ENCODE measurements at places on chromosomes 11 and 22.

DNA sequence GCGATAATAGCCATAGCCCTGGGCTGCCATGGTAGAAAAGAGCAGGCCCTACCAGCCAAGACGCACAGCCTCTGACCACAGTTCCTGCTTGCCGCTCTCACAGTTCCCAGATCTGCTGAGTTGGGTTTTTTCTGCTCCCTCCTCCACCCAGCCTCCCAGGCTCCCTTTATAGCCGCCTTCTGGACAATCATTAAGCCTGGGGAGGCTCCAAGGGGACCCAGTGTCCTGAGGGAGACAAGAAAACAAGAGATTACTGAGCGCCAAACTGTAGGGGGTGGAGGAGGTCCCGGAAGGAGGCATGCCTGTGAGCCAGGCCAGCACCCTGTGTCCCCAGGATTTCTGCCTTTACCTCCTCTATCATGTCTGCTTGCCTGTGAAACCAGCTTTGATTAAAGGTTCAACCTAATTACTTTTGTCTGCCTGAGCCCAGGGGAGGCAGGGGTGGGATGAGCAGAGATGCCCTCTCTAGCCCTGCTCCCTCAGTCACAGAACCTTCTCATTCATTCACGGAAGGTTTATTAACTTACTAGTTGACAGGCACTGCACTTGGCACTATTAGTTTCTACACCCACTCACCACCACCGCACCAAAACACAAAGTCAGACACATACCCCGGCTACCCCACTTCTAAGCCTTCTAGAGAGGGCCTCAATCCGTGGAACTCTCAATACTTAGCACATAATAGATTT is 1.2 kb downstream of the SLC37A4 start:
- no peak for DNase-seq

GRCh38 chr11:130602641-130603334 is 154.3 kb downstream of the ADAMTS15 start:
- DNase-seq = no peak

GRCh38 chr22:40452730-40453487 is 82.5 kb downstream of the SGSM3 start:
- DNase-seq = no peak

DNA sequence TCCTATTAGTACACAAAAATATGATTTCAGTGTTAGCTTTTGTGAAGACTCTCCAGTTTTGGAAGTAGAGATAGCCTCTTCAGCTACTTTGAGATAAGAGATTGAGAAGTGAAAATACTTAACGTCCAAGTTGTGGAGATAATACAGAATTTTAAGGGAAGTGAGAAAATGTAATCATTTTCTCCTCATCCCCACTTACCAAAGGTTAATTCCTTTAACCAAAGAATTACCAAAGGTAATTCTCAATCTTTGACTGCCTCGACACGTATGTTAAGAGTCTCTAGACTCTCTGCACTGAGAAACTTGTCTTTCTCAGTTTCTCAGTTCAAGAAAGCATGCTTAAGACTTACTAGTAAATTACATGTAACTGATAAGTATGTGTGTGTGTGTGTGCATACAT is 15.3 kb downstream of the C11orf54 start:
- no peak for DNase-seq

DNA sequence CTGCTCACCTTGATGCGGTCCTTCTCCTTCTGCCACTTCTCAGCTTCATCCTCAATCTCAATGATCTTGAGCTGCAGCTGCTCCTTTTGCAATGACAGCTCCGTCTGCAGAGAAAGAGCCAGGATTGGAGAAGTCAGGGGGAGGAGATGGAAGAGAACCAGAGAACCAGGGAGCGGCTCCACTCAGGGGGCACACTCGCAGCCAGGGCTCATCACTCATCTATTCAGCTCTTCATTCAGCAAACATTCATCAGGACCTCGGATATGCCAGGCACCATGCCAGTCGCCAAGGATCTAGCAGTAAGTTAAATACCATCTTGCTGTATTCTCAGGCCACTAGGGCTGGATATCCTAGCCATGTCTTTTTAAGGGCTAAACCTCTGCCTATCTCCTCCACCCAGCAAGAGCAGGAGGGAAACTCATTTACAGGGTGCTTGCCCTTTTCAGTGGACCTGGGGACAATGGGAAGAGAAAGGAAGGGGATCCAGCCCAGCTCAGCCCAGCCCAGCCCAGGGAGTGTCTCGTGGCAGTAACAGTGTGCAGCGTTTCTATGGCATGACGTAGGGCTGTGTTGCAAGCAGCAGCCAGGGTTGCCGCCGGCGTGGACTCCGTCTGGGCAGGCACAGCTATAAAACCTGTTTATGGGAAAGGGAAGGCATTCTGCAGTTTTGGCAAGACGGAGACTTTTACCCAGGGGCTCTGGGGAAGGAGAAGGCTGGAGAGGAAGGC is 9.4 kb downstream of the TRIM29 start:
- no peak for DNase-seq

GRCh38 chr11:57903441-57904123 is 120.1 kb upstream of the OR9Q1 start:
- DNase-seq = peak; percentile 23

DNA sequence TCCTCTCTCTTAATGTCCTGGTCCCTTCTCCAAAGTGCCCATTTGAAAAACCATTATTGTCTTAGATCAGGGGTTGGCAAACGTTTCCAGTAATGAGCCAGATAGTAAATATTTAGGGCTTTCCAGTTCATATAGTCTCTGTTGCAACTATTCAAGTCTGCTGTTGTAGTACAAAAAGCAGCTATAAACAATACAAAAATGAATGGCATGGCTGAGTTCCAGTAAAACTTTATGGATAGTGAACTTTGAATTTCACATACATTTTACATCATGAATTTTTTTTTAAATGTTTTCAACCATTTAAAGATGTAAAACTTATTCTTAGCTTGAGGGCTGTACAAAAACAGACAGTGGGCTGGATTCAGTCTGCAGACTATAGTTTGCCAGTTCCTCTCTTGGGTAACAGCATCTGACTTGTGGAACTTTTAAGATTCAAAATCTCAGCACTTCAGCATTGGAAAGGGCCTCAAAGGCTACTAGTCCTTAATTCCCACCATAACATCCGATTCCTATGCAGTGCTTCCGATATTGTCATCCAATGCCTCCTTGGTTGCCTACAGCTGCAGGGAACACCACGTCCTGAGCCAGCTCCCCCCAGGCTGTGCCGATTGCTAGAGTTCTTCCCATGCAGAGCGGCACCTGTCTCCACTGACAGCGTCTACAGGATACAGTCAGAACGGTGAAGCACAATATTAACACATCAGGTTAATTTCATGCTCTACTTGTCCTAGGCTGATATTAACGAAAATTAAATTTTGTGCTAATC is 65.6 kb upstream of the E2F8 start:
- DNase-seq = no peak

DNA sequence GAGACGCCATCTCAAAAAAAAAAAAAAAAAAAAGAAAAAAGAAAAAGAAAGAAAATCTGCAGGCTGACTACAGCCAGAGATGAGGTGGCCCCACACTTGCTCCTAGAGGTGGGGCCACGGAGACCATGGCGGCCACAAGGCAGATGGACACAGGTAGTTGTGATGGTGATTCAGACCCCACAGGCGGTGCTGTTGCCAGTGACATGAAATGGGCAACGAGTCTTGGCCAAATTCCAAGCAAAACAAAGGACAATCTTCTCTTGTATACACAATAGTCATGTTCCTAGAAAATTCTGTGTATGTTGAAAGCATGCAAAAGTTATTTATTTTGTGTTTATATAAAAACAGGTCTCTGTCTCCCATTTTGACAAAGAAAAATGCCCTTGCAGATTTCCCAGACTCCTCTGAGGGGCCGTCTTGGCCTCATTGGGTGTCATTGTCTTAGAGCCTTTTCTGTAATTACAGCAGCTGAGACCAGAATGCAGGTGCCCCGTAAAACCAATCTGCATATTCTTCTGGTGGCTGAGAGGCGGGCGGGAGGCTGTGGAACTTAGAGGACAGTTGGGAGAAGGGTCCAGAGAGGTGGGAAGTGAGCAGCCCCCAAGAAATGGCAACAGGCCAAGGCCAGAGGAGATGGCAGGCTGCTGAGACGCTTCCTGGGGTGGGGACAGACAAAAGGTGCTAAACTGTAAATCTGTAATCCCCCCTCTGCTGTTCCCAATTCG is 22.5 kb upstream of the DAGLA start:
- DNase-seq = no peak

DNA sequence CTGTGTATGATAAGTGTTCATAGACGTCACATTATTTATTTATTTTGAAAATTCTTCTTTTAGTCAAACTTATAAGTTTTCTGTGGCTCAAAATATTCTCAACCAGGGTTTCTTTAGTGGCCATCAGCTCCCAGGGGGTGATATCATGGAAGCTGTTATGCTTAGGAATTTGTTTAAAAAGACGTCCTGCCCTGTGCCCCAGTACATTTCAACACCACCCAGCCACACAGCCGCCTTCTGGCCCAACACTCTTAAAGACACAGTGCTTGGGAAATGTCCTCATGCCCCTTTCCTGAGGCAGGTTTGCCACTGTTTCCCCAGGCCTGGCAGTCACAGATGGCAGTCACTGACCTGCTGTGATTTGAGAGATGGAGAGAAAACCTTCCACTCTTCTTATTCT is 19.9 kb downstream of the TSKU start:
- DNase-seq = no peak

- DNase-seq = no peak
Observed at GRCh38 chr11:17822401-17822781, 87.8 kb downstream of the KCNC1 start.

DNA sequence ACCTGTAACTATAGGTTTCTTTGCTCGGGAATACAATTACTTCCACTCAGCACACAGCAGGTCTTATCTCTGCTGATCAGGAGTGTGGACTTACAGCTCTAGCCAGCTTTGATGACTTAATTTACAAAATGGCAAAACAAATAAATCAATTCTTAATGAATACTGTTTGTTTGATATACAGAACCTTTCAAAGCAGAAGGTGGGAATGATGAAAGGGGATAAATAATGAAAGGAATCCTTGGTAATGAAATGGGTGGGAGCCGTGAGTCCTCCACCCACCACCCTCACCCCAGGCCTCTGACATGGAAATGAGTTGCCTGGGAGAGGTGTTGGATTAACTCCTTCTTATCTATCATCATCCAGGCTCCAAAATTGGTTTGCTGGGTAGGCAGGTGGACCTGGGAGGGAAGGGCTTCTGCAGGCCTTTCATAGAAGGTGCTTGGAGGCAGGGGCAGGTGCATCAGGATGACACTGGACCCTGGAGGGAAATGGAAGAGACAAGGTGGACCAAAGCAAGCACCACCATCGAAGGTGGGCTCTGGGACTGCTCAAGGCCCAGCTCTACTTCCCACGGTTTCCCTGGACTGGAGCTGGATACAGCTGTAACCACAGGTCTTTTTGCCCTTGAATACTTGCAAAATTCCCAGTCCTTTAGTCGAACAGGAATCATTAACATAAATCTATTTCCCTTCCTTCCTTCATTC is 23.0 kb downstream of the POU2AF1 start:
- no peak for DNase-seq

GRCh38 chr22:39845529-39845928 is 48.0 kb downstream of the ENTHD1 start:
- DNase-seq = no peak

- DNase-seq = no peak
Observed at GRCh38 chr11:26997378-26997777, 3.5 kb downstream of the FIBIN start.

DNA sequence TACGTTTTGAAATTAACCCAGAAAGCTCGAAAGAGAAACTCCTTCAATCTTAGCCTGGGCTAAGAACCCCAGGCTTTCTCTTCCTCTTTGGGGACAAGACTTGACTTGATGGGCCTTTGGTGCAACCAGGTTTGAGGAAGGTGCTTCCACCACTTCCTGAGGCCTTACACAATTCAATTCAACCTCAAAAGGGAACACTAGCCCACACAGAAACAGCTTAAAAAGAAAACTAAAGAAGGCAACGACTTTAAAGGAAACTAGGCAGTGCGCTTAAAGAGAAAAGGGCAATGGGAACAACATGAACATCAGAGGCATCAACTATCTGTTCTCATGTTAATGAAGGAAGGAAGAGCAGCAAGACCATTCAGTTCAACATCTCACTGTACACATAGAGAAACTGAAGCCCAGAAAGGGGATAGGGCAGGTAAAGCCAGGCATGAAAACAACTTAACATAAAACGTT is 24.8 kb downstream of the PAK1 start:
- no peak for DNase-seq

DNA sequence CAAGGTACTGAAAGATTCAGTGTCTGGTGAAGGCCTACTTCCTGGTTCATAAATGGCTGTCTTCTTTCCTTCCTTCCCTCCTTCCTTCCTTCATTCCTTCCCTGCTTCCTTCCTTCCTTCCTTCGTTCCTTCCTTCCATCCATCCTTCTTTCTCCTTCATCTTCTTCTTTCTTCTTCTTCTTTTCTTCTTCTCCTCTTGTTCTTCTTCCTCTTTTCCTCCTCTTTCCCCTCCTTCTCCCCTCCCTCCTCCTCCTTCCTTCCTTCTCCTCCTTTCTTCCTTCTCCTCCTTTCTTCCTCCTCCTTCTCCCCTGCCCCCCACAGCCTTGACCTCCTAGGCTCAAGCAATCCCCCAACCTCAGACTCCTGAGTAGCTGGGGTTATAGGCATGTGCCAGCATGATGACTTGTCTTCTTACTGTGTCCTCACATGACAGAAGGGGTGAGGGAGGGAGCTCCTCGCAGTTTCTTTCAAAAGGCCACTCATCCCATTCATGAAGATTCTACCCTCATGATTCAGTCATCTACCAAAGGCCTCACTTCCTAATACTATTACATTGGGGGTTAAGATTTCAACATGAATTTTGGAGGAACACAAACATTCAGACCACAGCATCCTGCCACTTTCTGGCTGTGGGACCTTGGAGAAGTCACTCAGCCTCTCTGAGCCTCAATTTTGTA is 22.6 kb upstream of the CCDC134 start:
- DNase-seq = no peak

- no peak for DNase-seq
Observed at GRCh38 chr11:11975201-11976092, 33.0 kb downstream of the DKK3 start.

DNA sequence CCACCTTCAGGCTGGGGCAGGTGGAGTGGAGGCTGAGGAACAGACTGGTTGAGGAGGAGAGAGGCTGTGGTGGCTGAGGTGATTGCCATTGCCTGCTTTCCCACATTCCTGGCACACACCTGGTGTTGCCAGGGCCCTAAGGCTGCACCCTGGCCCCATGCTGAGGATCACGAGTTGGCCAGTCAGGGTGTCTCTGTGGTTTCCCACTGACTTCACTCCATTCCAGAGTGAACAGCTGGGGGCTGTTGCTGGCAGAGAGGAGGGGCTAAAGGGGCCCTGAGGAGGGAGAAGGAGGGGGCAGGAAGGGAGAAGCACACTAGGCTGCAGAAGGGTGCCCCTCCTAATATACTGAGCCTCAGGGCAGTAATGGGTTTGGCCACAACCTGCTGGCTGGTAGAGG is 1.8 kb downstream of the TMEM86A start:
- no peak for DNase-seq

- no peak for DNase-seq
Observed at GRCh38 chr11:37503411-37504059, 905.5 kb upstream of the RAG2 start.

GRCh38 chr22:37560608-37561211 is 430 bp downstream of the CDC42EP1 start:
- no peak for DNase-seq

GRCh38 chr22:36386900-36387708 is 663 bp downstream of the MYH9 start:
- no peak for DNase-seq

All from activated CD8-positive, alpha-beta memory T cell treated with anti-CD3 and anti-CD28 coated beads for 4 hours (primary cell).